ENCODE measurements at places on chromosomes 6 and 20.

DNA sequence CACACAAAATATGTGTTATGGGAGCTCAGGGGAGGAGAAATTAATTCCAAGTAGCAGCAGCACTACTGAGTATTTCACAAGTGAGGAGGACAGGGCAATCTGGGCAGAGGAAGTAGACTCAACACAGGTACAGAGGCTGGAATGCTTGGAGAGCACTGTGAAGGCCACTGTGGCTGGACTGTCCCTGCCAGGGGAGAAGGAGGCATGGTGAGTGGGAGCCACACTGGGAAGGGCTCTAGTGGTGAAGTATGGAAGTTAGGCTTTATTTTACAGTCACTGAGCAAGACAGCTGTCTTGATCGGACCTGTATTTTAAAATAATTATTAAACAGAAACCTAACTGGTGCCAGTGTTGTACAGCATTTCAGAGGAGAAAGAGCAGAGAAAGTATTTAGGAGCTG lies 28.8 kb downstream of the FAM229B start:
- no peak for DNase-seq

DNA sequence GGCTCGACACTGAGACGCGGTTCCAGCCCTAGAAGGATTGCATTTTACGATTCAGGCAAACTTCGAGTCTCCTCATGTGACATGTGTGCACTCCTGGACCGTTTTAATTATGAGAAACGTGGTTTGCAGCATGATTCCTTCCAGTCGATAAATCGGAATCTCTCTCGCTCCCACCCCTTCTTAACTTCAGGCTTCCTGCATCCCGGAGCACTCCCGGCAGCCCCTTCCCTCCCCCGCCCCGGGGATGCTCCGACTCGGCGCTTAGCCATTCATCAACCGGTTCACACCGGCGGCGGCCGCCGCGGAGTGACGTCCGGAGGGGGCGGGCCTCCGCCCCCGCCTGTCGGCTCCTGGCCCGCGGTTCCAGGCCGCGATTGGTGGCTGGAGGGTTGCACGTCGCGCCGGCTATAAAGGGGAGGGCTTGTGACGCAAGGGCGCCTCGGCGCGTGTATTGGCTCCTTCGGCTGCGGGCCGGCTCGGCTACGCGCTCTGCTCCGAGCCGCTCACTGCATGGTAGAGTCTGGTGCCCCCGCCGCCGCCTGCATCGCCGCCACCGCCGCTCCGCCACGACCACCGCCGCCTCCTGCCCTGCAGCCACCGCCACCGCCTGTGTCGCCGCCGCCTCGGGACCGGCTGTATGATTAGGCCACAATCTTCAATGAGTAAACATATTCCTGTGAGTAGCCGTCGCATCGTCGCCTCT lies at the start of the genes LOC128125822 and PTP4A1:
LOC128125822 (plus strand) TSS at position 437 of the 703 bp plus-strand sequence.
PTP4A1 (plus strand) TSS at position 437 of the 703 bp plus-strand sequence. CDS start 4,401 bp downstream, outside the sequence.
- peak; percentile 97 for DNase-seq

GRCh38 chr6:15544321-15544900 lies 118.4 kb downstream of the DTNBP1 start:
- no peak for DNase-seq

DNA sequence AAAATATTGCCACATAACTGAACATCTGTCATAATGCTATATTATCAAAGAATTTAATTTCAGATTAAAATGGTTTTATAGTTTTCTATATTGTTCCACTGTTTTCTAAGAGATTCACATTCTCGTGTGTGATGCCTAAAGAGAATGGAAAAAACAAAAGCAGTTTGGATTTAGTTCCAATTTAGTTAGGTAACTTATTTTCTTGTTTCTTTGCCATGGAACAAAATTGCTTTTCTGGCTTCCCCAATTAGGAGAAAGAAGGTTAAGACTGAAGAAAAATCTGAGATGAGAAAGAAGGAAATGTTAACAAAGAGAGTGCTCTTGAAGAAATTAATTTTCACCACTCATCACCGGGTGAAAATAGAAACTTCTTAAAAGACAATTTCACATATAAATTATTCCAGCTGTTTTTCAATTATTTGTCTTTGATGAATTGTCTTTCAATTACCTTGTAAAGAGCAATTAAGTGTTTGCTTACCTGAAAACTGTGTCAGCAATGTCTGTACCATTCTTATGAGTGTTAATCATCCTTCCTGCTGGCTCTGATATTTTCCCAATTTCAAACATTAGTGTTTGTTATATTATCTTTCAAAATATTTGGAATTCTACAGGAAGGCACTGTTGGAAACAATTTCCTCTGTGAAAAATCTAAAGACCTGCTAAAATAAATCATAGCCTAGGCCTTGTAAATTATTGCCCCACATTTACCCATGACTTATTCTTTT lies 19.5 kb downstream of the PHACTR2 start:
- no peak for DNase-seq

DNA sequence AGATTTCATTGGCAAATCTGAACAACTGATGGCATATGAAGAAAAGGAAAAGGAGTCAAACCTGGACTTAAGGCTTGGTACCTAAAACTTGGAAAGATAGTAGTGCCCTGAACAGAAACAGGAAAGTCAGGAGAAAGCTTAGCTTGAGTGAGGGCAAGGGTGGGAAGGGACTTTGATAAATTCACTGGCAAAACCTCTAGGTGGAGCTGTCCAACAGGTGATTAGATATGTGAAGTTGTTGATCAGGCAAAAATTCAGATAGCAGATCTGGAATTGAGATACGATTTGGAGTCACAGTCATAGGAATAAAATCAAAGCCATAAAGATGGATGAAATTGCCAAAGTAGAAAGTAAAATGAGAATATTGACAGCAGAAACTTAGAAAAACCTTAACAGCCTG lies 16.1 kb upstream of the ZNF292 start:
- DNase-seq = peak; percentile 69

GRCh38 chr20:45083127-45083526 lies 17.8 kb downstream of the KCNS1 start:
- DNase-seq = no peak

DNA sequence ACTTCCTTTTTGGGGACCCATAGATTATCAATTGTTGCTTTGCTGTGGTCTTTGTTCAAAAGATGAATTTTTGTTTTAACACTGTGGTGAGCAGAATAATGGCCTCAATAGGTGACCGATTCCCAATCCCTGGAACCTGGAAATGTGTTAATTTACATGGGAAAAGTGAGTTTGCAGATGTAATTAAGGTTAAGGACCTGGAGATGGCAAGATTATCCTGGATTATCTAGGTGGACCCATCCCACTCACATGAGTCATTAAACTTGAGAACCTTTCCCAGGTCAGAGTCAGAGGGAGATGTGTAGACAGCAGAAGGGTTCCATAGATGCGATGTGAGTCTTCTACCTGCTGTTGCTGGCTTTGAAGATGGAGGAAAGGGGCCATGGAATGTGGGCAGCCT lies 36.2 kb upstream of the HBS1L start:
- no peak for DNase-seq

DNA sequence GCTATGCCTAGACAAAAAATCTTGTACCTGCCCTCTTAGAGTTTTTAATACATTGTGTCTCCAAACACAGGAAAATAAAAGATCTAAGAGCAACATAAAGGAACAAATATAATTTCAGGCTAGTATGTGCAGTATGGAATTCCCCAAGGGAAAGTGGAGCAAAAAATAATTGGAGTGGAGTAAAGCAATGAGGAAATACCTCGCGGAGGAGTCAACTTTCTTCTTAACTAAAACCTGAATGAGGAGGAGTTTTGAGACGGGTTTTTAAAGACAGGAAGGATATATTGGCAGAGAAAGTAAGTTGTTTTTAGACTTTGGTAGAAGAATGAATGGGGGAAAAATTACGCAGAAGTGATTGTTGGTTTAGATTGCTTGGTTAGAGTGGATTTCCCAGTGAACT lies 14.0 kb downstream of the HIVEP1 start:
- DNase-seq = no peak

DNA sequence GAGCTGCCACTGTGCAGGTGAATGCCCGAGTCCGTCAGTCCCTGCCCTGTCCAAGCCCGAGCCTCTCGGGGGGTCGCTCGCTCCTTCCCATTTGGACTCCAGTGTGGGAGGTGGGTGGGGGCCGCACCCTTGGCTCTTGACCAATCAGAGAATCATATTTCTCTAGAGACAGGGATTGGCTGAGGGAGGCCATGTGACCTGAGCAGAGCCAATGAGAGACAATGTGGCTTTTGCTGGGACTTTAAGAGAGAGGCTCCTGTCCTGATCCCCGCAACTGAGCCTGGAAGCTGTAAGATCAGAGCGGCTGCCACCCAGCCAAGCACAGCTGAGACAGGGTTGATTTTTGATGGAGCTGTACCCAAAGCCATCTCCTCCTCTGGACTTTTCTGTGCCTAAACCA lies 199.3 kb downstream of the TFAP2C start:
- DNase-seq = peak; percentile 30

DNA sequence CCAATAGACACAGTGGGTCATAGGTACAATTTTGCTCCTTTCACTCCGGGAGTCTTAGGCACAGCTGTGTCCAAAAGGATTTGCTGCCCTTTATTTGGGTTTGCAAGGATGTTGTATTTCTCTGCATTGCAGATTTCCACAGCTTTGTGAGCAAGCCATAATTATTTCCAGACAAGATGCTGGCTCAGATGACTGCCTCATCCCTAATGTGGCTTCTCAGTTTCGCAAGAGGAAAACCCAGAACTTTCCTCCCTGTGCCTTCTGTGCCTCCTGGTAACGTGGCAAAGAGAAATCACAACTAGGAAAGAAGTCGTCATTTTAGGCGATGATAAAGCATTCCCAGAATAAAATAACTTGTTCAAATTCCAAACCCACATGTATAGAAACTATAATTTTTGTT lies 33.7 kb downstream of the FAM50B start:
- peak; percentile 89 for DNase-seq

DNA sequence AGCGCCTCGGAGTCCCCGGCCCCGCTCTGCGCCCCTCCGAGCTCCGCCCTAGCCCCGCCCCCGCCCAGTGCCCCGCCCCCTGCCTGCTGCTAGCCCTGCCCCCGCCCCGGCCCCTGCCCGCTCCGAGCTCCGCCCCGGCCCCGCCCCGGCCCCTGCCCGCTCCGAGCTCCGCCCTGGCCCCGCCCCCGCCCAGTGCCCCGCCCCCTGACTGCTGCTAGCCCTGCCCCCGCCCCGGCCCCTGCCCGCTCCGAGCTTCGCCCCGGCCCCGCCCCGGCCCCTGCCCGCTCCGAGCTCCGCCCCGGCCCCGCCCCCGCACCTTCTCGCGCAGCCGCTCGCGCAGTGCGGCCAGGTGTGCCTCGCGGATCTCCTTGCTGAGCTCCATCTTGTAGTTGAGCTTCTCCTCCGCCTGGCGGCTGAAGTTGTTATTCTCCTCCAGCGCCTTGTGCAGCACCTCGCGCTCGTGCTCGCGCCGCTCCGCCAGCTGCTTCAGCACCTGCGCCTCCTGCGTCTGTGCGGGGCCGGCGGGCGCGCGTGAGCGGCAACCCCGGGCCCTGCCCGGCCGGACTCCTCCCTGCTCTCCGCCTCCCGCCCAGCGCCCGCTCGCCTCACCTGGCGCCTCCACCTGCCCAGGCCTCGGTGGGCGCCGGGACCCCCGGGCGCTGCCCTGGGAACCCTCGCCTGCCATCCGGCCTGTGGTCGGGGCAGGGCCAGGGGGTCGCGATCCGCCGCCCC lies 11.3 kb downstream of the STMN3 start:
- DNase-seq = peak; percentile 96

- no peak for DNase-seq
Observed at GRCh38 chr6:20724443-20725190, 190.4 kb downstream of the CDKAL1 start.
